Stimulated activated CD4-positive, alpha-beta T cell treated with anti-CD3 and anti-CD28 coated beads, TNF-alpha, amount 100 ng/mL, for 1 hour (primary cell): ENCODE measurements at places on chromosomes 6 and 20.

- DNase-seq, result no peak
These were observed 533 bp downstream of the MRPS18A start for GRCh38 chr6:43687079-43687436.

- DNase-seq, result no peak
These were observed 120.2 kb downstream of the QRSL1 start for GRCh38 chr6:106749609-106750008.

- no peak for DNase-seq
These were observed 71.0 kb downstream of the SSR1 start for GRCh38 chr6:7241709-7242645.

- no peak for DNase-seq
These were observed 202.6 kb downstream of the CD109 start for GRCh38 chr6:73898599-73898998.

- DNase-seq, result no peak
These were observed 4.1 kb downstream of the MYLK4 start for GRCh38 chr6:2746557-2747061.

- no peak for DNase-seq
These were observed 53.8 kb downstream of the CDC5L start for GRCh38 chr6:44441091-44441855.

GRCh38 chr6:54990001-54990400 is 143.4 kb downstream of the FAM83B start:
- DNase-seq, result no peak

GRCh38 chr6:150755524-150755923 is 110.0 kb upstream of the MTHFD1L start:
- no peak for DNase-seq

- no peak for DNase-seq
These were observed 10.6 kb upstream of the FAM8A1 start for GRCh38 chr6:17589406-17590096.

DNA sequence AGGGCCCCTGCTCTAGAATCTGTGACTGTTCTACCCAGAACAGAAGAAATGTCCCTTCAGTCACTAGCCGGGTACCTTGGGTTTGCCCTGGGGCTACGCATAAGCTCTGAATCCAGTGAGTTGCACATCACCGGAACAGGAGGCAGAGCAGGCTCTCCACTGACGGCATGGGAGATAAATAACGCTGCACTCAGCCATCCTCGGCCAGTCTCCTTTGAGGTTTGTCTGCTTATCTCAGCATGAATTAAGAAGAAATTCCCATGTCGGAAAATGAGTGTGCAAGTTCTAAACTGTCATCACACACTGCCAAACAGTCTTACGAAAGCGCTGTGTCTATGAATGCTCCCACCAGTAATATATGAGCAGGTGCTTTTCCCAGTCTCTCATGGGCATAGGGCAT is 90.8 kb downstream of the FAM50B start:
- no peak for DNase-seq

DNA sequence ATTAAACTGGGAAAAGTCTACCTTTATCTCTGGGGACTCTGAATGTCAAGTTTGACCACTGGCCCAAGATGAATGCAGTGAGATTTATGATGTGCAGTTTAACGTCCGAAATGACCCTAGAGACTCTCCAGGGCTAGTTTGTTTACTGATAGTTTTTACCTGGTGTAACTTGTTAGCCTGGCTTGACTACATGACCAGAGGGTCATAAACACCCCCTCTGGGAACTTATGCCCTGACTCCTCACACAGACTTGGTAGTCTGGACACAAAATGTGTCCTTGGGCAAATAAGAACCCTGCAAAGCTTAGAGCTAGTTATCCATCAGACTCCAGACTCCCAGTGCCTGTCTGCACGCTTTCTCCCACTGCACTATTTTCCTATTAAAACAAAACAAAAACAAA is 606.5 kb downstream of the HACE1 start:
- DNase-seq, result no peak

DNA sequence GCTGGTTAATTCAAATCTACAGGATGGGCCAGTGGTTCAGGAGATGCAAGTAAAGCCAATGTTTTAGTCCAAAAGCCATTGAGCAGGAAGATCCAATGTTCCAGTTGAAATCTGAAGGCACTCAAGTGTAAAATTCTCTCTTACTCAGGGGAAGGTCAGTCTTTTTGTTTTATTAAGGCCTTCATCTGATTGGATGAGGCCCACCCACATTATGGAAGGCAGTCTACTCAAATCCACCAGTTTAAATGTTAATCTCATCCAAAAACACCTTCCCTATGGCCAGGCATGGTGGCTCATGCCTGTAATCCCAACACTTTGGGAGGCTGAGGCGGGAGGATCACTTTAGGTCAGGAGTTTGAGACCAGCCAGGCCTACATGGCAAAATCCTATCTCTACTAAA is 31.3 kb upstream of the BEND6 start:
- no peak for DNase-seq

GRCh38 chr20:62191781-62192559 is 9.1 kb downstream of the MTG2 start:
- DNase-seq, result no peak

DNA sequence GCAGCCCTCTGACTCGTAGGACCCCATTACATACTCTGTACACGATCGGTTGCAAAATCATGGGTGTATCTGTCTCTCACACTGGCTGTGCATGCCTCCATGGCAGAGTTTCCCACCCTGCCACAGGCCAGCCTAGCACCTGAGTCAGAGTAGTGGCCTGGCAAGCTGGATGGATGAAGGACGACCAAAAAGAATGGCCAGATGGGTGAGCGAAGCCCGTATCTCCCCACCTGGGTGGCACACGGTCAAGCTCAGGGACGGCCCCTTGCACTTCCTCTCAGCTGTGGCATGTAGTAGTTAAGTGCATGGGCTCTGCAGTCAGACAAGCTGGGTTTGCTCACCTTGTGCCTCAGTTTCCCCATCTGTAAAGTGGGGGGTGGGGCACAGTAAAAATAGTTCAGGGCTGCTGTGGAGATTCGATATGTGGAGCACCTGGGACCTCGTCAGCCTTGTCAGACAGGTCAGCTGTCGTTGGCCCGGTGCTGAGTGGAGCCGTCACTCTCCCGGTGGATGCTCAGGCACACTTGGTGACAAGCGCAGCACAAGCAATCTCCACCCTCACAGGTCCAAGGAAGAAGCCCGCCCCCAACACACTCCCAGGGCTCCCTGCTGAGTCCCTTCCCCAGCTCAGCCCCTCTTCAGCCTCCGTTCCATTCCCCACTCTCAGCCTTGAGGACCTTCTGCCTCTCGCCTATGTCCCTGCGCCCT is 12.6 kb downstream of the CPNE5 start:
- no peak for DNase-seq

DNA sequence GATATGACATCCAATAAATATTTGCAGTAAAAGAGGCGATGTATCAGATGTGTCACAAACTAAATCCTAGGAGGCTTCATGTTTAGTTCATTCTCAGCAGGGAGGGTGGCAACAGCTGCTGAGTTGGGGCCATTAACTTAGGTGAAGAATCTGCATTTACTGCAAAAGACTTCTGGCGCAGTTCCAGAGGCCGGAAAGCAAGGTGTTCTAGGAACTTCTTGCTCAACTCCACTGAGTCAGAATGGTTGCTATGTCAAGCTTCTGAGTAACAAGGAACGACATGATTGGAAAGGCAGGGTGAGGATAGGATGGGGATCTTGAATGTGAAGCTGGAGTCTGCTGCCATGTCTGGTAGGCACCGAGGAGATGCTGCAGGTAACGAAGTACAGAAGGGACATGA is 11.7 kb downstream of the ADNP start:
- DNase-seq, result no peak
